ENCODE measurements at places on chromosomes 12 and 14.

DNA sequence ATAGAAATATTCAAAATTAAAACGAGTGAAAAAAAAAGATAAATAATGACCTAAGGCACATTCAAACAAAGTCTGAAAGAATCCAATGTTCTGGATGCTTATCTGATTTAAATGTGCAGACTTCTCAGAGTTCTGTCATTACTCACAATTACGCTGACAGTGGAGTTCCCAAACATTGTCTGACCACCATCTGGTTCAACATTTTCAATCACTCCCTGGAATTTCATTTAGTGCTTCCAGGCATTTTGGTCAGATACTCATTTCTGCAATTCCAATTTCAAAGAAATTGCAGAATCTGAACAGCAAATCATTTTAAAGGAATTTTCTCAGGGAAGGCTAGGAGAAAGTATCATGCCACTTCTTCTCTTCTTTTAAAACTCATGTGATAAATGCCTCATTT is 398.2 kb upstream of the PDE3A start:
- no peak for DNase-seq

GRCh38 chr12:56518570-56518969 is 3.0 kb upstream of the RBMS2 start:
- no peak for DNase-seq

DNA sequence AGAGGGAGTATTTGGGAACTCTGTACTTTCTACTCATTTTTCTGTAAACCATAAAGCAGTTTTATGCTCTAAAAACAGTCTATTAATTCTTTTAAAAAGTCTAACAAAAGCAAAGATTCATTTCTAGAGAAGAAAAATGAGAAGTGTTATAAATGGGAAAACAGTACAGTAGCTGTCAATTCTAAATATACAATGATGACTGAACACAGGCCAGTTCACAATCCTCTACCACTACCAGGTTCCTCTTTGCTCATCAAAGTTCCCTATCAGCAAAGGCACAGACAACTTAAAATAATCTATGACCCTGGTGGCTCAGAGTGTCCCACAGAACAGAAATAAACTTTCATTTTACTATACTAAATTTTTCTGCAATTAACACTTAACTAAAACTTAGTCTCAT is 12.5 kb downstream of the NAA25 start:
- DNase-seq: peak; percentile 48

- peak; percentile 46 for DNase-seq
Measured at GRCh38 chr14:61720294-61720661, 25.0 kb downstream of the HIF1A start.

- no peak for DNase-seq
Measured at GRCh38 chr12:92156704-92157395, 11.2 kb upstream of the BTG1 start.

DNA sequence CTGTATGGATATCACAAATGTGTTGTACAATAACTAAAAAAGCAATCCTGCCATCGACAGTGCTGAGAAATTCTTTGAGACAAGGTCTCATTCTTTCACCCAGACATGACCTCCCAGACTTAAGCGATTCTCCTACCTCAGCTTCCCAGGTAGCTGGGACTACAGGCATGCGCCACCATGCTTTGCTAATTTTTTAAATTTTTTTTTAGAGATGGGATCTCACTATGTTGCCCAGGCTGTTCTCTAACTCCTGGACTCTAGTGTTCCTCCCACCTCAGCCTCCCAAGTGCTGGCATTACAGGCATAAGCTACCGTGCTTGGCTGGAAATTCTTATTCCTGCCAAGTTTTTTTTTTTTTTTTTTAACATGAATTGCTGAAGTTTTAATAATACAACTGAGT is 16.5 kb upstream of the NOXRED1 start:
- DNase-seq: no peak

DNA sequence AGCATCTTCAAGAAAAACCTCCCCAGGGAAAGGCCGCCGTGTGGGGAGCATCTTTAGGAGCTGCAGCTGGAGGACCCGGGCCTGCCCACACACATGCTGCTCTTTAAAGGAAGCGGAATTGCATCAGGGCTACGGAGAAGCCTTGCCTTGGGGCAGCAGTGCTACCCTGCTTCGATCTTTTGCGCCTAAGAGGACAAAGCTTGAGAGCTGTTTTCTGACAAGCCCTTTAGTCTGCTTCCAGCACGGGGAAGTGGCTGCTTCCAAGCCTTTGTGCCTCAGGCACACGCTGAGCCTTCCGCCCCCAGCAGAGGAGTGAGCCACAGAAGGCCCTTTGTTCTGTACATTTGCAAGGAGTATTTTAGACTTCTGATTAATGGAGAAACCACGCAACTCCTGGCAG is 31.5 kb downstream of the COA8 start:
- peak; percentile 93 for DNase-seq

GRCh38 chr12:30570211-30570890 is 125.3 kb downstream of the IPO8 start:
- no peak for DNase-seq

DNA sequence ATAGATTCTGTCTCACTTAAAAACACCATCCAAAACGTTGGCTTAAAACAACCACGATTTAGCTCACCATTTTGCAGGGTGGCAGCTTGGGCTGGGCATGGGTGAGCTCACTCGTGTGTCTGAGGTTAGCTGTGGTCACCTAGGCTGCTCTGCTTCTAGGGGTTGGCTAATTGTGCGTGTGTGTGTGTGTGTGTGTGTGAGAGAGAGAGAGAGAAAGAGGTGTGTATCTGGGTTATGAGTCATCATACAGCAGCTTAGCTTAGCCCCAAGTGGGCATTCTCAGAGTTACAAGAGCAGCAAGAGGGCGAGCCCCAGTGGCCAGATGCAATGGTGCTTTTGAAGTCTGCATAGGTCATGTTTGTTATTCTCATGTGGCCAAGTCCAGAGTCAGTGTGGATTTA is 6.0 kb downstream of the FBXW8 start:
- no peak for DNase-seq

DNA sequence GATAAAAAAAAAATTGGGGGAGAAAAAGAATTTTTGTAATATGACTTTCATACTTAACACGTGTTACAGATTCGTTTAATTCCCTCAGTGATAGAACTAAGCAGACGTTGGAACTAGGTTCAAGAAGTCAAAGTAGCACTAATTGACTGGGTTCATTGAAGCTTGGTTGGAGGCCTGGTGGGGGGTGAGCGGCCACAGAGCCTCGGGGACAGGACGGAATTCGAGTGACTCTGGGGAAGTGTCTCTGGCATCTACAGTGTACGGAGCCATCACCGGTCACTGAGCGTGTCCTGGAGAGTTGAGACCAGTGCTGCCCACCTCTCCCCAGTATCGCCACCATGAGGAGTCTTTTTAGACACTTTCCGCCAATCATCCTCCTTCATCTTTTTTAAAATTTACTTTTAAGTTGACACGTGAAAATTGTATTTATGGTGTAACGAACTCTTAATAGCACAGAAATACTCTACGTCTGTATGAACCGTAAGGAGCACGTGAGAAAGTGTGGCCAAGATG is 1.3 kb downstream of the ZFYVE21 start:
- DNase-seq: no peak

DNA sequence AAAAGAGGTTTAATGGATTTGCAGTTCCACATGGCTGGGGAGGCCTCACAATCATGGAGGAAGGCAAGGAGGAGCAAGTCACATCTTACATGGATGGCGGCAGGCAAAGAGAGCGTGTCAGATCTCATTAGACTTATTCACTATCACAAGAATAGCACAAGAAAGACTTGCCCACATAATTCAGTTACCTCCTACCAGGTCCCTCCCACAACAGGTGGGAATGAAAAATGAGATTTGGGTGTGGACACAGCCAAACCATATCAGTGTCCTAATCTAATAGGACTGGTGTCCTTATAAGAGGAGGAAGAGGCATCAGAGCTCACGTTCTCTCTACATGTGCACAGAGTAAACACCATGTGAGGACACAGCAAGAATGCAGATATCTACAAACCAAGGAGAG is 25.9 kb downstream of the DYRK2 start:
- no peak for DNase-seq

DNA sequence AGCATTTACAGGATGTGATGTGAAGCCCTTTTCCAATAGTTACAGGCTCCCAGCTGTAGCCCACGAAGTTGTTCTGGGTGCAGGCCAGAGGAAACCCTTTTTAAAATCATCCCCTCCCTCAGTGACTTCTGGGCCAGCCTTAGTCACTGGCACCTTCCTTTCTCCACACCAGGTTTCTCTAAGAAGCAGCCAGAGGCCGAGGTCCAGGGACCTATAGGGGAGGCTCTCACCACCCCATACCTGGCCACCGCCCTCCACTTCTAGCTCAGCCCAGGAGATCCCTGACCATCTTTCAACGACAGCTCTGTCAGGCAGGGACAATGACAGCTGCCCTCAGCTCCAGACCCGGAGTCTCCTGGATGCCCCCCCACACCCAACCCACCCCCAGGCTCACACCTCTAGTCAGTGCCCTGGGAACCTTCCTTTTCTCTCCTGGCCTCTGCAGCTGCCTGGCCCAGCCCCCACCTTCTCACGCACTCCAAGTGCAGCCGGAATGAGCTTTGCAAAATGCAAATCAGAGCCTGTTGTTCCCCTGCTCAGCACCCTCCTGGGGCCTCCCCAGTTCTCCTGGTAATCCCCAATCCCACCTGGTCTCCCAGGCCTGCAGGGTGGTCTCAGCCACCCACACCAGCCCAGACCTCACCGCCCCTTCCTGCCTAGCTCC is 46.7 kb downstream of the TESC start:
- no peak for DNase-seq

- DNase-seq: peak; percentile 35
Measured at GRCh38 chr12:104643093-104643818, 186.5 kb downstream of the CHST11 start.

- DNase-seq: no peak
Measured at GRCh38 chr12:90572778-90573177, 382.2 kb downstream of the CCER1 start.

- DNase-seq: no peak
Measured at GRCh38 chr12:30025317-30025716, 241.6 kb upstream of the TMTC1 start.

DNA sequence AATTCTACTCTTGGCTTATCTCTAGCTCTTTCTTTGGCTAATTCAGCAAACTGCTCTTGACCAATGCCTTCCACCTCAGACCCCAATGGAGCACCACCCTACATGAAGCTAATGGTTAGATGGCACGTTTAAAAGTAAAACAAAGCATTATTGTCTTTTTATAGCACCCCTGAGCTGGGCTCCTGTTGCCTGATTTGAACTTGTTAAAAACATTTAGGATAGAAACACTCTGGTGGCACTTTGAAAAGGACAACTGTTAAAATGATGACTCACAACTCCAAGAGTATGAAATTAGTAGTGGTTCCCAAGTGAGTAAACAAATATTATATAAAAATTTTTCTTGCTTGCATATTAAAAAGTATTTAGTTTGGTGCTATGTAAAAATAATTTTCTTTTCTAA is 299.6 kb upstream of the DCN start:
- DNase-seq: no peak

- DNase-seq: no peak
Measured at GRCh38 chr12:30811966-30812365, 57.2 kb upstream of the CAPRIN2 start.

DNA sequence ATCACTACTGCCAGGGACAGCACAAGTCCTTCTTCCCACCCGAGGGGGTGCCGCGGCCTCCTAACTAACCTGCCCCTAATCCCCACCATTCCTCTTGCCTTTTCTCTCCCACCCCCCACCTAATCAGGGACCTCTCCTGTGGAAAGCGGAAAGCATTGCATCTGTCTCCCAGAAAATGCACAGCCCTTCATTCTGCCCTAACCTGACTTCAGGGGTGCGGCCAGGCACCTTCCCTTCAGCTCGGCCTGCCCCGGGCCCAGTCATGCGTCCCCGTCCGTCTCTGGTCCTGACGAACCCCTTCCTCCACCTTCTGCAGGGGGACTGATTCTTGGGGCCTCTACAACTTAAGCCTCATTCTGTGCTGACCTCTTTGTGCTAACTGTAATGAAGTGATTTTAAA is 43.9 kb upstream of the TRAF3 start:
- DNase-seq: no peak

DNA sequence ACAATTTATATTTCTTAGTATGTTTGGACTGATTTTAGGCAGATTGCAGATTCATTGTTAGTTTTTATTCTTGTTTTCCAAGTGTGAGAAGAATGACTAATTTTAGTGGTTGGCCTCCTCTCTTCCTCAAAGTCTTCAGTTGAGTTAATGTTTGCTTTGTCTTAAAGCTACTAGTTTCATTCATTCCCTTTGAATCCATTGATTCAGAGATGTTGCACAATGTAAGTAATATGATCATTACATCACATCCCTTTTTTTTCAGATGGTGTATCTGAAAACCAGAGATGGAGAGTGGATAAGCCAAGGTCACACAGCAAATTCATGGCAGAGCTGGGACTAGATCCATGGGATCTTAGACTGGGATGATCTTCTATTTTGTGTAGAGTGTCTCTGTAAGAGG is 577.5 kb downstream of the BCL11B start:
- no peak for DNase-seq

GRCh38 chr12:98465950-98466602 is 49.3 kb upstream of the TMPO start:
- DNase-seq: no peak

GRCh38 chr12:28144532-28144931 is 45.7 kb upstream of the CCDC91 start:
- DNase-seq: no peak

DNA sequence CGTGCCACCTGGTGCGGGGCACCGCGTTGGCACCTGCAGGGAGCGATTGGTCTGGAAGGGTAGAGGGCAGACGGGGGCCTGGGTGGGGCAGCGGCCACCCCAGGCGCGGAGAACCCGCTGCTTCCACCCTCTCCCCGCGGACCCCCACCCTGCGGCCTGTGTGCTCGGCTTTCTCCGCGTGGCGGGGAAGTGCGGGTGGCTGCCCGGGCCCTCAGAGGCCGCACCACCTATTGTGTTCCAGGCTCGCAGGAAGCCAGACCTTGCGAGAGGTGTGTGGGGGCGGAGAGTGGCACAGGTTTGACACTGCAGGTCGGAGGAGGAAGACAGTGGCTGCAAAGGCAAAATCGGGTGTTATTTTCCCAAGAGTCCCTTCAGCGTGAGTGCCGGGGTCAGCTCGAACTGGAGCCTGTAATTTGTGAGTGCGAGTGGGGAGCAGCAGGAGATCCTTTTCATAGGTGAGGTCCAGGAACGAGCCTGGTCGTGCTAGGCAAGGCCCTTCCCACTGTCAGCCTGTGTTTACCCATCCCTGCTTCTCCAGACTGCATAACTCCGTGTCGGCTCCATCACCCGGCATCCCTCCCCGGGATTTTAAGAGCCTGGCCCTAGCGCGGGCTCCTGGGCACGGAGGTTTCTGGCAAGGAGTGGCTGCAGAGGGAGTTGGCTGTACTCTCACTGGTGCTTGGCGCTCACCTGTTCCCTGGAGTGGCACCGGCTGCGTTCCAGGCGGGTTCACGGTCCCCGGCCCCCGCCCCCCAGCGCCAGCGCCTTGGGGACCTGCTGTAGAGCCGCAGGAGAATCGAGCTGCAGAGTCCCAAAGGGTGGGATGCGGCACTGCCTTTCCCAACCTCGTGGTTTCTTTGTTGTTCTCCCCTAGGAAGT is 935 bp downstream of the TBC1D30 start:
- DNase-seq: no peak

DNA sequence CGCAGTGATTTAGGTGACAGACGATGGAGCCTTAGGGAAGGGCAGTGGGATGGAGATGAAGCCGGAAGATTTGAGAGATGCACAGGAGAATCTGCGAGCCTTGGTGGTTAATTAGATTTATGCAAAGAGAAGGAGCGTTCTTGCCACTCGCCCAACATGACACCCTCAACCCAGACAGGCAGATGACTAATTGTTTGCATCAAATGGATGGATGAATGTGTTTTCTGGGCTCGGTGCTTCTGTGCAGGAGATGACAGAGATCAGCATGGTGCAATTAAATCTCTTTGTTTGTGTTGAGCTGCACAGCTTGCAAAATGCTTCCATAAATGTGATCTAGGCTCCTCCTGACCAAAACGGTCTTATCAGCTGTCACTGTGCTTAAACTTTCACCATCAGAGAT is 202.3 kb upstream of the PRMT8 start:
- DNase-seq: no peak

Measured in pons (tissue), 1 donor.